ENCODE measurements at places on chromosomes 2 and 18. TPM values are rescaled to one million over a fixed set of nuclear protein-coding genes. Genes with fewer than 3 reads are reported as not detected.

DNA sequence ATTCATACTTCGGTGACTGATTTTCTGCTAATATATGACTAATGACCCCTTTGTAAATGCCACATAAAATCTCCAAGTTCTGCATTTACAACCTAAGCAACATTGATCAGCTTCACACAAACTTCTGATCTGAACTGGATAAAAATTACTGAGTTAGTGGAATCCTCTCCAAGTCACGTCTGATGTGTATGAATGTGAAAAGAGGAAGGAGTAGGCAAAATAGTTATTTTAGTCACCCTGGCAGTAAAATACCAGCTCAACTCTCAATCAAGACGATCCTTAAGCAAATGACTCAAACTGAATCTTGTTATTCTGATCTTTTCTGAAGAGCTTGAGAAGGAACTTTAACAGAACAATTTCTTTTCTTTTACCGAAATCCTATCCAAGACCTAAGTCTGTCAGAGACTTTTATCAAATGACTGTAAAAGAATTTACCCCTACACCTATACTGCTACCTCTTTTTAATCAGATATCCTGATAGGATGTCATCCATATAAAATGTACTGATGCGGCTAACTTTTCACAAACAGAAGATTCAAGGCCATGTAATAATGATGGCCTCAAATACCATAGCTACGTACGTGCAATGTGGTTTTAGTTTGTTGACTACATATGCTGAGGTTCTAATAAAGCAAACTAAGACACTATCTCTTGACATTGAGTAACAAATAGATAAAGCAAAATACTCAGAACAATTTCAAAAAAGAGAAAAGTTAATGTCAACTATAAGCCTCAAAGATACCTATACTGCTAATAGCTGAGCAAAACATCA, 23.7 kb downstream of the CUL3 start:
- DNase-seq, result no peak

GRCh38 chr2:220279840-220280239, 652.4 kb downstream of the SLC4A3 start:
- peak; percentile 54 for DNase-seq

The FBXO36 gene
- 6.4 TPM for total RNA-seq

DNA sequence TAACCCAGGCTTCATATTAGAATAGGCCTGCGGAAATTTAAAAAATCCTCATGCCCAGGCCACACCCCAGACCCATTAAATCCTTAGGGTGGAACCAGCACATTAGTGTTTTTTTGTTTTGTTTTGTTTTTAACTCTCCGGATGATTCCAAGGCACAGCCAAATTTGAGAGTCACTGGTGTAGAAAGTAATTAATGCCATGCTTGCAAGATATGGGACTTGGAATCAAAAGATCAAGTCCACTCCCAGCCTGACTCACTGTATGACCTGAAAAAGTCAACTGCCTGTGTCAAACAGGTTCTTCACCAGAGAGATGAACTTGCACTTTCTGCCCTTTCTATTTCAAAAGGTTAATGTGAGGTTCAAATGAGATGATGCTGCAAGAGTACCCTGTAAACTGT, 310.3 kb upstream of the LYPD1 start:
- DNase-seq, result no peak

DNA sequence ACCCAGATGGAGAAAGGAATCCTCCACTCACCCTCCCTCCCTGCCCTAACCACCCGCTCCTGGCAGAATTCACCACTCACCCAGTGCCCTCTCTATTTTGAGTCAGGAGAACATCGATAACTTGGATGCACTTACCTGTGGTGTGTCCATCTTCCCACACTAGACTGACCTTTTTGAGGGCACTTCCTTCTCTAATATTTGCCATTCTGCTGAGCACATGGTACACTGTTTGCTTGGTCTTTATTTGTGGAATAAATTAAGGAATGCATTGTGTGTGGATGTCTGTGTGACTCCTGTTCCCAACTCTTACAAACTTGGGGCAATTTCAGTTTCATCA, 133.7 kb downstream of the ACKR3 start:
- no peak for DNase-seq

The PTPRN gene
- 3.2 TPM for total RNA-seq

DNA sequence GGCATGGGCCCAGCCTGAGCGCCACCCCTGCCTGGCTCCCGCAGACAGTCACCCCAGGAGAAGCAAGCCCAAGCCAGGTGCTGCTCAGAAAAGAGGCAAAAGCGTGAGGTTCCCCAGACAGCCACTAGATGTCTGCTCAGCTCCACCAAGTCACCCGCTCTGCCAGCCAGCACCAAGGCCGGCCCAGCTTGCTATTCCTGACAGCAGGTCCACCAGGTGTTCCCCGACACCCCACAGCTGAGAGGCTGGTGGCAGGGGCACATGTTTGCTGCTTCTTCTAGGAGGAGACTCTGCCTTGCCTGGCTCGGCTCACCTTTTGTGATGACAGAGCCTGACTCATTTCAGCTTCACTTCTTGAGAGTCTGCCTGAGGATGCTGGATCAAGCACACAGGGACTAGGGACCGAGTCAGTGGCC, 206.7 kb downstream of the MGAT5 start:
- DNase-seq, result peak; percentile 62

The OTX1 gene
- total RNA-seq, result 0.88 TPM

DNA sequence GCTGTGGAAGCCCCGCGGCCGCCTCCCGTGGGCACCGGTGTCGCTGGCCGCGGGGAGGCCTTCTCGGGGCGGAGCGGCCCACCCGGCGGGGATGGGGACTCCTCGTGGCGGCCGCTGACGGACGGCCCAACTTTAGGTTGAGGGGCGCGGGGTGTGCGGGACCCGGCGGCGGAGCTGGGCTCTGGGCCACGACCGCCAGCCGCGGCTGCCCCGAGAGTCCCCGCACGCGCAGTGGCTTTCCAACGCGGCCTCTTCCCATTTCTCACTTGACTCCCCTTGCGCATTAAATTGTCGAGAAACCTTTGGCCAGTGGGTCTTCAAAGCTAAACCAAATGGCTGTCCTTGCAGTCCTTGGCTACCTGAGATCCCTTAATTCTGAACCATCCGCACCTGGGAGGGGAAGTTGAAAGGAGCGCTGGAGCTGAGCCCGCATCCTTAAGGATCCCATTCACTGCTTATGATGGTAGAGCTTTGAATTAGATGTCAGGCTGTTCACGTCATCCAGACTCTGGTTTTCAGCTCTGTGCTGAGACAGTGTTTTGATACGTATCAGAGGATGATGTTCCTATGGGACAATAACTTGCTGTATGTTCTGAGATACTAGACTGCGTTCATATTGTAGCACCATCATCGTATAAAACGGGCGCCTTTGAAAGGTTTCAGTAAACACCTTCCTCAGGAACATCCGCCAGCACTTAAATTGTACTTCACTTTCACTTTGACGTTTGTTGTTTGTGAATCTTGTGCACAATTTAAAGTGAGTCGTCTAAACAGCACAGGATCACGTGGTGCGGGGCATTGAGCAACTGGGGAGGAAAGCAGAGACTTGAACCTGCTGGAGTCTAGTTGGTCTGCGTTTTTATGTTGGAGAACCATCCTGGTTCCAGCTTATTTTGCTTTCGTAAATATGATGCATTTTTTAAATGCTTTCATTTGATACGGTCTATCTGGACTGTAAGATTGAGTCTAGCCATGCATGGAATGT, 874 bp downstream of the CLIP4 start:
- DNase-seq, result peak; percentile 68

DNA sequence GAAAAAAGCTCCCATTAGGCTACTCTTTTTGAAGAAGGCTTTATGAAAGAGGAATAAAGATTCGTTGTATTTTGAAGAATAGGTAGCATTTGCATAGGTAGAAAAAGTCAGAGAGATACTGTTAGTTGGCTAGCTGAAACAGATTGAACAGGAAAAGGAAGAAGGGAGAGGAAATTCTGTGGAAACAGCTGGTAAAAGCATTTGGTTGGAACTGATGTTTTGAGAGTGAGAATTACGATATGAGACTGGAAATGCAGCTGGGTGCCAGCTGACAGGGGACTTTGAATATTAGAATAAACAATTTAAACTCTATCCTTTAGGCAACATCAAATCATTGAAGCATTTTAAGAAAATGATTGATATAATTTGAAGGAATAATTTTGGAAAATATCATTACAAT, 96.7 kb upstream of the CNTNAP5 start:
- DNase-seq, result no peak

The NT5C1B gene
- not detected for total RNA-seq

The TBC1D8 gene
- 14.5 TPM for total RNA-seq

Data from RPMI7951 (cell line).